ENCODE measurements at places on chromosomes 4 and X.

GRCh38 chr4:185167234-185167633, 24.2 kb downstream of the SLC25A4 start:
- DNase-seq, result no peak

- DNase-seq, result no peak
Measured at GRCh38 chr4:16334601-16335000, 108.3 kb upstream of the TAPT1 start.

GRCh38 chrX:133749951-133750350, 235.4 kb downstream of the GPC3 start:
- DNase-seq, result no peak

DNA sequence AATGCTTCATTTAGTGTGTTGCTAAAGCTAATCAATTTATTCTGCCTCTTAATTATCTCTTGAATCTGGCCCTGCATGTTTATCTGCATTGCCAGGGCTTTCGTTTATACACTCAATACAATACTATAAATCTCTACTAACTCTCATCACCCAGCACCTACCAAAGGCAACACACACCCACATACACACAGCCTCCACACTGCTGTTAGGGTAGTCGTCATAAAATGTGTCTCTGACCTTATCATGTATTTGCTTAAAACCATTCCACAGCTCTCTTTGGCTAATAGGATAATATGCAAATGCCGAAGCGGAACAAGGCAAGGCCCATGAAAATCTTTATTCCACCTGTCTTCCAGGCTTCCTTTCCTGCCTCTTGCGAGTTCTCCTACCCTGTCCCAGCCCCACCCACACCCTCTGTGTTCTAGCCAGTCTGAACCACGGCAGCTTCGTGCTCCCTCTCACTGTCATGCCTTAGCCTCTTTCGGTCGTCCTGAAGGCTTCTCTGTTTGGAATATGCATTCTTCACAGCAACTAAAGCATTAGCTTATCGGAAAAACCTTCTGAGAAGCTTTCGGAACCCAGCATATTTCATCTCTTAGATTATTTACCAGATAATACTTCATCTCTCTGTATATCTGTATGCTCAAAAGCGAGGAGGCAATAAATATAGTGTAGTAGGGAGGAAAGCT, 333.5 kb downstream of the TENM3 start:
- DNase-seq, result no peak

DNA sequence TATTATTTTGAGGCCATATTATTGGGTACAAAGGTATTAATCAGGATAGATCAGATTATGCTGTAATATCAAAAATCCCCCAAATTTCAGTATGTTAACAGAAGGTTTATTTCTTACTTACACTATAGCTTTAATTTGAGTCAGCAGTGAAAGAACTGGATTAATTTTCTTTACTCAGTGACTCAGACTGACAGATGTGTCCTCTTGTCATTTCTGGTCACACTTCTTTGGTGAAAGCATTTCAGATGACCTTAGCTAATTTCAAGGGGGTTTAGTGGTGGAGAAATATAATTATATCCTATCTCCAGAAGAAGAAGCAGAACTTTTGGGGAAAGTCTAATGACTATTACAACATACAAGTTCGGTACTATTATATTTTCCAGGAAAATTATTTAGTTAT, 12.4 kb downstream of the DDIT4L start:
- DNase-seq, result no peak

DNA sequence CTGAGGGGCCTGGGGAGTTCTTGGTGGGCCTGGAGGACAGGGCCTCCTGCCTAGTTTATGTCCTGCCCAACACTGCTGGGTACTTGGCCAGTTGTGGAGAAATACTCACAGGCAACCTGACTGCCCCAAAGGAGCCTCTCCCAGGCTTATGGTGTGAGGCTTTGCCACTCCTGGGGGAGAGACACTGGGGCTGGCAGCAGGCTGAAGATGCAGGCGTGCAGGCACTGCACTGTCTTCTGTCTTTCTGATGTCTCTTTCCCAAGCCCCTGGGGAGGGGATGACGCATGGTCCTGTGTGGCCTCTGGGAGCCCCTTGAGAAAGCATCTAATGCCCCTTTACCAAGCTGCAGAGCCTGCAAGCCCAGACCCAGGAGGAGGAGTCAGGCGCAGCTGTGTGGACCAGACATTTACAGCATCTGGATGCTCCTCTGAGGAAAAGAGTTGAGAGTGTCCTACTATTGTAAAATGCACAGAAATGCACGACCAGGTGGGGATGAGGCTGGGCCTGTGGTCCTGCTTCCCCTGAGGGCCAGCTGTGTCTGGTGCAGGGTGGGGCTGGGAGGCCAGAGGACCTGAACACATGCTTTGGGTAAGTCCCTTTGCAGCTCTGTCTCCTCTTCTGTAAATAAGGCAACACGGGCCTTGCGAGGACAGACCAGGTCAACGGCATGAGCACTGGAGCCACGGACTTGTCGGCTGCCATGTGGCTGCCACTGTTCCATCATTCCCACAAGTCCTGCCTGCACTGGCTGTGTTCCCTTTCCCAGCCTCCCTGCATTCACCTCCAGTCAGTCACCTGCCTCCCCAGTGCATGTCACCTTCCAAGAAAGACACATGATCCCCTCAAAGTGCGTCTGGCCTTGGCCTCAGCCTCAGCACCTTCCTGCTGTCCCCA, 8.4 kb downstream of the TMEM271 start:
- DNase-seq, result no peak

DNA sequence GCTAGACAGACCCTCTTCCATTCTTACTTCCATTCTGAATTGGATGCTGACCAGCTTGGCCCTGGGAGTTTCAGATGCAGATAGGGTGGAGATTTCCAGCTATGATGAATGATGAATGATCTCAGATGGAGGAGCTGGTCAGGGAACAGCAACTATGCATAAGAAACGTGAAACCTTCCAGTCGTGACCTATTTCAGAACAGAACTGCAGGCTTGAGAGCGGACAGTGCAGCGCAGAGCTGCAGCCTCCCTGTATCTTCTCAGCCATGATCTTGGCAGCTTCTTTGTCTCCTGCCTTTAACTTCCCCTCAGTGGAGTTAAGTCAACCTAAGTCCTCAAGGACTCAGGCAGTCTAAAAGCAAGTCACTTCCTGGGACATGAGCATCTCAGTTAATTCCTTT, 43.3 kb upstream of the HAND2 start:
- no peak for DNase-seq

DNA sequence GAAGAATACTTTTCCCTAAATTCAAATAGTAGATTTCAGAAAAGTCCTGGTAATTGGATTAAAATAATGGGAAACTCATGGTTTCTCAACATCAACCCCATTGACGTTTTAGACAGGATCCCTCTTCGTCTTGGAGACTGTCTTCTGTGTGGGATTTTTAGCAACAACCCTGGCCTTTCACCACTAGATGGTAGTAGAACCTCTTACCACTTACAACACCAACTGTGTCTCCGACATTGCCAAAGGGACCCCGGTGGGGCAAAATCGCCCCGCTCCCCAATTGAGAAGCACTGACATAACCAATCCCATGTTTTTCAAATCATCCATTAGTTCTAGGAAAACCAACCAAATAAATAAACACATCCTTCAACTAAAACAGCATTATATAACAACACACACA, 16.9 kb upstream of the ANOS1 start:
- no peak for DNase-seq

- no peak for DNase-seq
Measured at GRCh38 chrX:46376246-46376885, 168.9 kb downstream of the ZNF674 start.

- no peak for DNase-seq
Measured at GRCh38 chr4:27474691-27475090, 614.0 kb downstream of the STIM2 start.

GRCh38 chr4:151486168-151486567, 77.2 kb downstream of the FHIP1A start:
- DNase-seq, result no peak

DNA sequence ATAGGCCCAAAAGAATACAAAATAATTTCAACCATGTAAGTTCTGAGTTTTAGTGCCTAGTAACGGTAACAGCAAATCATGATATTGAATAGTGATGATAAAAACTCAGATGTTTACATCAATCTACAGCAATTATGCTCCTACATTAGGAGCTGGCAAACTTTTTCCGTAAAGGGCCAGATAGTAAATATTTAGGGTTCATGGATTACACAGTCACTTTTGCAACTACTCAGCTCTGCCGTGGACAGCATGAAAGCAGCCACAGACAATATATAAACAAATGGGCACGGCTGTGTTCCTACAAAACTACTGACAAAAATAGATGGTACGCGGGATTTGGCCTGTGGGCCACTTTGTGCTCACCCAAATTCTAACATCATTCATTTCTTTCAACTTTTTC, 167.8 kb upstream of the NAP1L5 start:
- DNase-seq, result no peak

GRCh38 chr4:70902577-70903290, 565 bp downstream of the MOB1B start:
- no peak for DNase-seq

DNA sequence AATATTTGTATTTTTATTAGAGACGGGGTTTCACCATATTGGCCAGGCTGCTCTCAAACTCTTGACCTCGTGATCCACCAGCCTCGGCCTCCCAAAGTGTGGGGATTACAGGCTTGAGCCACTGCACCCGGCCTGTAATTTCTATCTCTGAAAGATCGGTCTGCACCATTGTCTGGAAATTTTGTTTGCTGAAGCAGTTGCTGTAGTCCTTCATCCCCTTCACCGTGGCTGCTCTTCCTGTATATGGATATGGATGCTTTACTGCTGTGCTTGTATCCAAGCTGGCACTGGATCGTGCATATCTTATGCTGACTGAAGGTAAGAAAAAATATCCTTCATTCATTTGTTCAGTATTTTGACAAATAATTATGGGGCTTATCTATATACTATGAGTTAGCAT, 338.4 kb upstream of the GNPDA2 start:
- DNase-seq, result no peak

DNA sequence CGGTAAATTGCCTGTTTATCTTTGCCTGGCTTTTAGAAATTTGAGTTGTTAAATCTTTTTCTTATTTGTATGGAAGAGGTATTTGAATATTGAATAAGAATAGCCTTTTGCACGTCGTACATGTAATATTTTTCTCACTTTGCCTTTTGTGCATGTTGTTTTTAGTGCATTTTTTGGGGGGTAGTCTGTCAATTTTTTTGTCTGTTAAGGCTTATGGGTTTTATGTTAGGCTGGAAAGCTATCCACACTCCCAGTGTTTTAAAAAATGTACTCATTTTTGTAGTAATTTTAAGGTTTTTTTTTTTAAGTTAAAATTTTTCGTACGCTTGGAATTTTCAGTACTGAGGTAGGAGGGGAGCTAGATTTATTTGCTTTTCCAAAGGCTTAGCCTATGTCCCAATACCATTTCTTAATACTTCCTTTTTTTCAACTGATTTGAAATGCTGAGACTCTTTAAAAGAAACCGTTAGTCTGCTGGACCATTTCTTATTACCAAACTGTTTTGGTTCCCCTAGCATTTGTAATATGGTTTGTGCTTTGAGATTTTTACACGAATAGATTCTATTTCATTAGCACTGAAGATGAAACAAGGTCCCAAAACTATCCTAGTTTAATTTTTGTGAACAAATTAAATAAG, 1.3 kb downstream of the HERC5 start:
- no peak for DNase-seq

- no peak for DNase-seq
Measured at GRCh38 chr4:79074040-79074439, 134.8 kb upstream of the PAQR3 start.

GRCh38 chr4:125184116-125184515, 130.6 kb upstream of the FAT4 start:
- no peak for DNase-seq

GRCh38 chr4:142954415-142954814, 108.3 kb upstream of the INPP4B start:
- no peak for DNase-seq

DNA sequence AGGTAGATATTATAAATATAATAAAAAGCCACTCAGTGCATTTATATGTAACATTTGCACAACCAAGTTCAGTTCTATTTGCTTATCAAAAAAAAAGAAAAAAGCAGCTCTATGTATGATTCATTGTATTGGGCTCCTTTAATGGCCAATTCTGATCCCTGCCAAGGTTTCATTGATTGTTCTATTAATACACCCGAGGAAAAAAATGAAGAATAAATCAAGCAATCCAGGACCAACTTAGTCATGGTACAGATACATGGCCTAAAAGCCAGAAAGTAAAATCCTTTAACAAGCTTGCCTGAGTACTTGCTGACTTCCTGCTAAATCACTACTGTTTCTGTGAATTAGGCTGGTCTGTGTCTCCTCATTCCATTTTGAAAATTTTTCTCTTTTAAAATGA, 77.6 kb upstream of the PCDH7 start:
- no peak for DNase-seq

All from brain pericyte (primary cell).